ENCODE measurements at places on chromosomes 3 and 15.
A peak's percentile ranks its signal among the peaks of the same experiment; 100 is the strongest.

GRCh38 chr3:7687428-7688147 lies 814.0 kb upstream of the LMCD1 start:
- DNase-seq, result no peak

- DNase-seq, result no peak
These were observed 283.3 kb upstream of the TRIM42 start for GRCh38 chr3:140394488-140395133.

- peak; percentile 90 for DNase-seq
These were observed 161.9 kb downstream of the FNDC3B start for GRCh38 chr3:172201136-172201869.

DNA sequence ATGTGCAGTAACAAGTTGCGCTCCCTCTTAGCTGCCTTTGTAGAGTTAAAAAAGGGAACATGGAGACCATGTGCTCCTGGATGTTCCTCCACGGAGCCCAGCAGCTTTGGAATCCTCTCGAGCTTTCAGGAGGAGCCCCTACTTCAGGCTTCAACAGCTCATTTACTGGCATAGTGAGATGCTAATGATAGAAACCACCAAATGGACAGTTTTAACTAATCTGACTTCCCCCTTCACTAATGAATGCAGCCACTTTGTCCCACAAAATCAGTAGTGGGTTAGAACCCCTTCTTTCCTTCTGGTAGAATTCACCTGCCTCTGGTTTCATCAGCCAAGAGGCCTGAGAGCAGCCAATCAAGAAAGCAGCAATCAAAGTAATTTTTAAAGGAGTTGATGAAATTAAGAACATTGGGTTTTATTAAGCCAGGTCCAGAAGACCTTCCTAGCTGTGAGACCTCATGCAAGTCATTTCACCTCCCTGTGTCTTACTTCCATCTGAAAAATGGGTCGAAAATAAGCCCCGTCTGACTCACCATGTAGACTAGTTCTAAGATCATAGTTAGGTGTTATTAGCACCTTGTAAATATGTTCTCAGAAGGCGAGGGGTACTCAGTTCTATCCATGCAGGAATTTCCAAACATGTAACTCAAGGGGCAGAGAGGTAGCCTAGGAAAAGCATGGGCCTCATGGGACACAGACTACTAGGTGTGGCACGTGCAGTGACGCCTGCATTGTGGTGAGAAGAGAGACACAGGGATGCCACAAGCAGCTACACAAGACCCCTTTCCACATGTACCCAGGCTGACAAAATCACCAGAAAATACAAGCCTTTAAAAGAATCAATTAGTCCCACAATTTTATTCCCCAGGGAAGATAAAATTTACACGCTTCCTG lies 179.7 kb upstream of the LPP start:
- no peak for DNase-seq

DNA sequence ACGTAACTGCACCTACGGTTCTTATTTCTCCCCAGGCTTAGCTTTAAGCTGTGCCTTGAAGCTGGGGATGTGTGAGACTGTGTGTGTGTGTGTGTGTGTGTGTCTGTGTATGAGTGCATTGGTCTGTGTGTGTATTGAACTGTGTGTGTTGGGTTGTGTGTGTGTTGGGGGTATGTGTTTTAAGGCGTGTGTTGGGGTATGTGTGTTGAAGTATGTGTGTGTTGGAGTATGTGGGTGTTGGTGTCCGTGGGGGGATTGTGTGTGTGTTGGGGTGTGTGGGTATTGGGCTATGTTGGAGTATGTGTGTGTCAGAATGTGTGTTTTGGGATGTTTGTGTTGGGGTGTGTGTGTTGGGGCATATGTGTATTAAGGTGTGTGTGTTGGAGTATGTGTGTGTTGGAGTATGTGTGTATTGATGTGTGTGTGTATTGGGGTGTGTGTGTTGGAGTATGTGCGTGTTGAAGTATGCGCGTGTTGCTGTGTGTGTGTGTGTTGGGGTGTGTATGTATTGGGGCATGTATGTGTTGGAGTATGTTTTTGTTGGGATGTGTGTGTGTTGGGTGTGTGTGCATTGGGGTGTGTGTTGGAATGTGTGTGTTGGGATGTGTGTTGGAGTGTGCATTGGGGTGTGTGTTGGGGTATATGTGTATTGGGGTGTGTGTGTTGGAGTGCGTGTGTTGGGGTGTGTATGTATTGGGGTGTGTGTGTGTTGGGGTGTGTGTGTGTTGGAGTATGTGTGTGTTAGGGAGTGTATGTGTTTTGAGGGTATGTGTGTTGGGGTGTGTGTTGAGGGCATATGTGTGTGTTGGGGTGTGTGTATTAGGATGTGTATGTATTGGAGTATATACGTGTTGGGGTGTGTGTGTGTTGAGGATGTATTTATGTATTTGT lies 76.4 kb downstream of the LSM3 start:
- DNase-seq, result no peak
